Inflammatory macrophage (primary cell): ENCODE measurements at places on chromosomes 7 and 10.
A peak's percentile ranks its signal among the peaks of the same experiment; 100 is the strongest.

GRCh38 chr7:127932496-127932895 is 98.7 kb downstream of the LRRC4 start:
- DNase-seq, result no peak

GRCh38 chr7:77403957-77404356 is 12.2 kb downstream of the GSAP start:
- DNase-seq, result peak; percentile 47

GRCh38 chr10:78450807-78451485 is 417.3 kb downstream of the RPS24 start:
- no peak for DNase-seq

DNA sequence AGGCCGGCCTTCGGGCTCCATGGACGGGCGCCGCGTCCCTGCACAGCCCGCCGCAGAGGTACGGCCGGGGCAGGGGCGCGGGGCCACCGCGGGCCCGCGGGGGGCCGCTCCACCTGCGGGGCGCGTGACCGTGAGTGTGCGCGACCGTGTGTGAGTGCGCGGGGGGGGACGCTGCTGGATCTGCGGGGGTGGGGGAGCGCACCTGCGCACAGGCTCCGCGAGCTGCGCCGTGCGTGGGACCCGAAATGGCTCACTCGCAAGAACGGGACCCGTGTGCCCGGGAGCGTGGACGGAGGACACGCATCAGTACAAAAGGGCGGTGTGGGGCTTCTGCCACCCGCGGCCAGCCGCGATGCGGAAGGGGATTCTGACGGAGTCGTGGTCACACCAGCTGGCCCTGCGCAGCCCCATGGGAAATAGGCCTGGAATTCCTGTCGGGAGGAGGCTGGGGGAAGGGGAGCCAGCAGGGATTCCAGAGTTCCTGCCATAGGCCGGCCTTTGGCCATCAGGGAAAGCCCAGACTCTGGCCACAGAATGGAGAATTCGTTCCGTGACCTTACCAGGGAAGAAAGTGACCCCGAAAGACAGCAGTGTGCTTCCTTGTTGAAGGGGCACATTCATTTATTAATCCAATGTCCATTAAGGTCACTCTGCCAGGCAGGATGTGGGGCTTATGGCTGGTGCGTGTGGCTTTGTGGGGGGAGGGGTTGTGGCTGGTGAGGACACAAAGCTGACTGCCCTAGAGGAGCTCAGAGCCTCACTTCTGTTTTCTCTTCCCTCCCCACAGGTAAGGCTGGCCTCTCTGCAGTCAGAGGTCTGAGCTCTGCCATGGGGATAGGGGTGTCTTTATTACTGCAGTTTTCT is 494 bp downstream of the REPIN1 start:
- peak; percentile 24 for DNase-seq

DNA sequence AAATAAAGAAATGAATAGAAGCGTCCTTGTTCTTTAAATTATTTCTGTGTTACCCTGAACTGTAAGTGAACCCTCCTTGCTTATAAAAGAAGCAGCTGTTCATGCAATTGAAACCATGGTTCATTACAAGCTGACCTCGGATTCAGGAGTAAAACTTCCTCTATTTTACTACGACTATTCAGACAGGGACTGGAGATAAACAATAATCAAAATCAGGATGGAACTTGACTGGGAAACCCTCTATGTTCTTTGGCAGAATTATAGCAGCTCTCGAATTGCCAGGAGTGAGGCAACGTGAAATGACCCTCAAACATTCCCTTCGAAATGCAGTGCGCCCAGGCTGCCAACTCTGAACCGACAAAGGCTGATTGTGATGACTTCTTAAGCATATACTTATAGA is 172.1 kb downstream of the CYP26A1 start:
- peak; percentile 28 for DNase-seq

GRCh38 chr10:103504181-103504783 is 10.8 kb downstream of the NEURL1 start:
- DNase-seq, result peak; percentile 14

- DNase-seq, result no peak
Measured at GRCh38 chr10:117274509-117274908, 33.6 kb downstream of the SLC18A2 start.

GRCh38 chr10:133131053-133131452 is 29.0 kb upstream of the KNDC1 start:
- DNase-seq, result no peak

DNA sequence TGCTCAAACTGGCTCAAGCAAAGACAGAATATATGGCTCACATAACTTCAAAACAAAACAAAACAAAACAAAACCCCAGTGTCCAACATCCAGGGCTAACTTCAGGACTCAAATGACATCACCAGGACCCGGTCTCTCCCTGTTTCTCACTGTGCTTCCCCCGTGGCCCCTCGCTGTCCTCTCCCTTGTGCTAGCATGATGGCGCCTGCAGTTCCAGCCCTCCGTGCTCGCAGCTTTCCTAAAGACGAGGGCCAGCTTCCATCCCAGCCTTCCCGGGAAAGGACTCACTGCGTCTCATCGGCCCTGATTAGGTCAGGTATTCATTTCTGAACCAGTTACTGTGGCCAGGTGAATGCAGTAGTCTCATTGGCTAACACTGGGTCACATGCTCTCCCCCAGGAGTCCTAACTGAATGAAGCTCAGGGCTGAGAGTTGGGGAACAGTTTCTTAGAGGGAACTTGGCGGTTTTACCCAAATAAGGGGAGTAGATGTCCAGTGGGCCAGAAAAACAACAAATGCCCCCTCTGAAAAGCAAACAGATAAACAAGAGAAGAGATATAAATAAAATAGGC is 33.0 kb upstream of the CTBP2 start:
- no peak for DNase-seq

GRCh38 chr7:44393238-44394111 is 68.1 kb upstream of the CAMK2B start:
- no peak for DNase-seq

DNA sequence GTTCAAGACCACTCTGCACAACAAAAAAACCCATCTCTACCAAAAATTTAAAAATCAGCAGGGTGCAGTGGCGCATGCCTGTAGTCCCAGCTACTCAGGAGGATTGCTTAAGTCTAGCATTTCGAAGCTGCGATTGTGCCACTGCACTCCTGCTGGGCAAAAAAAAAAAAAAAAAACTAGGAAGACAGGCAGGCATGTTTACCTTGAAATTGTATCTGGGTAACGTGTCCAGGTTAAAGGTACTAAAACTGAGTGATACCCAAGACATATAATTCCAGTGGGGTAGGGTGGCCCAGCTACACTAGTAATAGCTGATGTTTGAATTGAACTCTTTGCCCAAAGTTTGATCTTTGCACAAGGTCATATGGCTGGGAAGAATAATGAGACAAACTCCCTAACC is 16.2 kb downstream of the GHITM start:
- DNase-seq, result no peak

DNA sequence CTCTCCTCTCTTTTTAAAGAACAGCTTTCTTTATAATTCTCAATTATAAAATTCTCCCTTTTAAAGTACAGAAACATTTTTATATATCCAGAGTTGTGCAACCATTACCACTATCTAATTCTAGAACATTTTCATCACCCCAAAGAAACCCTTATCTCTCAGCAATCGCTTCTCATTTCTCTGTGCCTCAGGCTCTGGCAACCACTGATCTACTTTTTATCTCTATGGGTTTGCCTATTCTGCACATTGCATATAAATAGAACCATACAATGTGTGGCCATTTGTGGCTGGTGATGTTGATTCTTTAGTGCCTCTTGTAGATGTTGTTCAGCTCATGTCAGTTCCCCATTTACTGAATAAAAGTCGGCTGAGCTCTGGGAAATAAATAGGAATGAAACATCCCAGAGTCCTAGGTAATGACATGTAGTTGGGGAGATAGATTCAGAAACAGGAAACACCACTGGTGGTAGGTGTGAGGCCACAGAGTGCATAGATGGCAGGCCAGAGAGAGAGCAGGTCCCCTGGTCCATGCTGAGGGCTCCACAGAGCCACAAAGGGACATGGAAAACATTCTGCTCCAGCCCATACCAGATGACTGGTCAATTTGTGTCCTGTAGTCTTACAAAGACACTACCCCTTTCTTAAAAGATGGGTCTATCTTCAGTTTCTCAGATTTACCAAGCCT is 126.5 kb downstream of the PLPP4 start:
- no peak for DNase-seq

DNA sequence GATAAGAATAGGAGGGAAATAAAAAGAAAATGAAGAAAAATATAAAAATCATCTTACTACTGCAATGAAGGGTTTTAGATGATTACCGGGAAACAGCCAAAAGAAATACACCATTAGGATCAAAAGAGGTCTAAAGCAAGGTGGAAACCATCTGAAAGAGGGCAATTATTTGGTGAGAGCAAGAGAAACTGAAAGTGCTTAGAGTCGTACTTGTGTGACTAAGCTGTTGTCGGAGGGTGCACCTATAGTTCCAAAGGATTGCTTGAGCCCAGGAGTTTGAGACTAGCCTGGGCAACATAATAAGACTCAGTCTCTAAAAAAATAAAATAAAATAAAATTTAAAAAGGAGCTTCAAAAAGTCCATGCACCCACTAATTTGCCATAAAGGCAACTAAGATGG is 169.5 kb downstream of the DKK1 start:
- DNase-seq, result no peak

GRCh38 chr10:30709700-30710358 is 80.3 kb upstream of the LYZL2 start:
- DNase-seq, result no peak

DNA sequence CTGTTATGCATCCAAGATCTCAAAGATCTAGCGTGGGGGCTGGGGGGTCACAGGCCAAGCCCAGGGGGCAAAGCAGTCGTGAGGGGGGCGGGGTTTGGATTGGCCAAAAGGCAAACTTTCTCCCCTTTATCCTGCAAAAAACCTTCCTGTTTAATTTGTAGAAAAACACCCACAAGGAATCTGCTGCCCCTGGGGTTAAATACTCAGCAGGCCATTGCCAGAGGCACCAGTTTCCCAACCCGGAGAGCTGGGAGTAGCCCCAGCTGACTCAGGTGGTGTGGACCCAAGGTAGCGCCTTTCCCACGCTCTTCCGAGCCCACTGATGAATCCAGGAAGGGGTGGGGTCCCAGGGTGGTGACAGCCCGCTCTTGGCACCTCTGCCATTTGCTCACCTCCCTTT is 21.4 kb downstream of the KCP start:
- no peak for DNase-seq

- DNase-seq, result no peak
Measured at GRCh38 chr7:14069961-14070360, 80.5 kb upstream of the ETV1 start.
